ENCODE measurements at places on chromosomes 5 and 9.

DNA sequence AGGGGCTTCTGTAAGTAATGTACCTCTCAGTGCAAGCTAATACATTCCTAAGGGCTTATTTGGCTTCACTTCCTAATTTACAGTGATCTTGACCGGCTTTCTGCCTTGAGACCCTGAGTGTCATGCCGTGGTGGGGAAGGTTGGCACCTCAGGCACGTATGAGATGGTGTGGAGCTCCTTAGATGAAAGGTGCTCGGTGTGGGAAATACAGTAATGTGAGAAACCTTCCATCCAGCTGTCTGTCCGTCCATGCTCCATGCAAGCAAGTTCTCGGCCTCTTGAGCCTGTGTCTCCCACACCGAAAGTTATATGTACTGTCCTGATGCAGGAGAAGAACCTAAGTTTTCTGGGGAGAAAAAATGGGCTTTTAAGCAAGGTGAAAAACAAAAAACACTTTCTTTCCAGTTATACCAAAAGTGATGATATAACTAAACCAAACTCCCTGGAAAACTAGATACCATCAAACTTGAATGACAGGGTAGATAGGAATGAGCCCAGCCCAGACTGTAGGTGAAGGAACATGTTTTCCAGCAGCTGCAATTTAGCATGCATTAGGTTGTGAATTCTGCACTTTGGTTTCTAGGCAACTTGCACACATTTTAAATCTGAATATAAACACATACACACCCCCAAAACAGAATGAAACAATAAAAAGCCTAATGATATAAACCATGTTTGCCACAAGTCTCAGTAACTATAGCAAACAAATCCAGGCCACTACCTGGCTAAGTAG, 279.6 kb downstream of the FANCC start:
- no peak for DNase-seq

DNA sequence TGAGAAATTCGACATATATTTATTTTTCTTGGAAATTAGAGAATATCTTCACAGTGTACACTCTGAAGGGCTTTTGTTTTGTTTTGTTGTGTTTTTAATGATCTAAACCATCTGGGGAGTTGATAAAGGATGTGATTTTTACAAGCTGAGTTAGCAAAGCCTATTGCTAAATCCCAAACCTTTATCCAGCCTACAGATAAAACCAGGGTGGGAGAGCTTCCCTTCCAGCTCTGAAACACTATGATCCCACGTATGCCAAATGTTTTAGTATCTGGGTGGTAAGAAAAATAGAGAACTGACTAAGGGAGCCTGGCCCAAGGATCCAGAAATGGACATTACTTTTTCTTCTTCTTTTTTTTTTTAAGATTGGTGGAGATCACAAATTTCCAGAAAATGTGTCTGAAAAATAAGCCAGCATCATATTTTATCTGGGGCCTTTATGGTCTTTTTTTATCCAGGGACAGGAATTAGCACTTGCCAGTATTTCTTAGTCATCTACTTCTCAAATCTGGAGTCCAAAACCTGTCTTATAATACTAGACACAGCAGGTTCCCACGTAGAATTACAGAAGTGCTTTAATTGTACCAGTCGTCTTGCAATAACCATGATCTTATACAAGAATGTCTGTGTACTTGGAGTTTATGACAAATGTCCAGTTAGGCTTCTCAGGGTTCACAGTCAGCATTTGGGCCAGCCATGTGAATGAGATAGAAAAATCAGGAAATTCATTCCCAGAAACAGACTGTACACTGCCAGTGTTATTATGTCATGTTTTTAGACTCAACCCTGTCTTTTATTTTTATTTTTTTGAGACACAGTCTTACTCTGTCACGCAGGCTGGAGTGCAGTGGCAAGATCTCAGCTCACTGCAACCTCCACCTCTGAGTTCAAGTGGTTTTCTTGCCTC, 290.8 kb upstream of the MPDZ start:
- peak; percentile 99 for DNase-seq

- peak; percentile 78 for DNase-seq
Observed at GRCh38 chr5:36739751-36740221, 133.4 kb downstream of the SLC1A3 start.

DNA sequence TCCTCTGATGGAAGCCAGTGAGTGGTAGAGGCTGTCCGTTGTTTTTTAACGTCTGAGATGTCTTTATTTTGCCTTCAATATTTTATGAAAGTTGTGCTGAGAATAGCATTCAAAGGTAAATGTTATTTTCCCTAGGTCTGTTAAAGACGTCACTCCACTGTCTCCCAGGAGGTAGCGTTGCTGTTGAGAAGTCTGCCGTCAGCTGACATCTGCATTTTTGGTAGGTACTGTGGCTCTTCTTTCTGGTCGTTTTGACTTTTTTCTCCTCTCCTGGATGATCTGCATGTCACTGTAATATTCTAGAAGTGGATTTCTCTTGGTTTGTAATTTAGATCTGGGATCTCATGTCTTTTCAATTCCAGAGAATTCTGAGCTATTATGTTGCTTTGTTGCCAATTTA, 26.4 kb downstream of the SURF6 start:
- DNase-seq = no peak

DNA sequence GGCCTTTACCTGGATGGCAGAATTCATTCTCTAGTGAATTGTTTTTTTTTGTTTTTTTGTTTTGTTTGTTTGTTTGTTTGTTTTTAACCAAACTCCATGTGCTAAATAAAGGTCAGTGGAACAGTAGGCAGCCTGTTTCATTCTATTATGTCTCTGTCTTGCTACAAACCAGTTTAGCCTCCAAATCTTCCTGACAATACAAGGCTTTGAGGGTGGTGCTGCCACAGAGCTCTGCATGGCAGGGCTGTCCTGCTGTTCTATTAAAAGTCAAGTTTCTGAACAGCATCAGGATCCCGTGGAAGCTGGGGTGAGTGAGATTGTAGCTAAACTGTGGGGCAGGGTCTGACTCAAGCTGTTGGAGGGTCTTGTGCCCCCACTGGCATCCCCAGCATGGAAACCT, 144.1 kb upstream of the MAST4 start:
- DNase-seq = no peak

GRCh38 chr5:151100681-151101080, 19.8 kb upstream of the TNIP1 start:
- no peak for DNase-seq

DNA sequence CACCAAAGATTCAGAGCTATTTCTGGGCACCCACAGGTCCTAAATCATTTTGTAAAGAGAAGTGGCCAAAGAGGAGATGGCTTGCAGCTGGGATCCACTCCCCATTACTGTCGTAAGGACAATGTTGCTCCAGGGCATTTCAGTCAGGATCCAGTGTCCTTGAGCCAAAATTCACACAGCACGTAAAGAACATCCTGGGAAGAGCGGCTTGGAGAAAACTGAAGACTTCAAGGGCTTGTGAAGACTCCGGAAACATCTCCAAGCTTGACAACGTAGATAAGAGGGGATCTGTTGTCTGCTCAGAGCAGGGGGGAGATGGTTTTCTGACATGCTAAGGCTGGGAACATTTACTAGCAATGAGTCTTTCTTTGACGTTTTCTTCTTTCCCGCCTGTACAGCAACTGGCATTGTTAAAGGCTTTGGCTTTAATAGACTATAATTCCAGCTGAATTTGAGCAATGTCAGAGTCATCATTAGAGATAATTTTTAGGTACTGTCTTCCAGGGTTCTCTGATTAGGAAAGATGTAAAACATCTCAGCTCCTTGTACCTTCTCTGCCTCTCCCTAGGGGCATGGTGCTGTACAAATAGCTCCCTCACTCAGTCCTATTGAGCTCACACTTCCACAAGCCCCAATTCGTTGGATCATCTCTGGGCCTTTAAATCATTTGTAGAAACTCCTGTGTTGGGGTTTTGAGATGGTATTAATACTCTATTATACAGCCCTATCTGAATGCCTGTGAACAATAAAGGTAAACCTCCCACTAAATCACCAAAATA, 39.7 kb downstream of the EGFLAM start:
- DNase-seq = no peak

DNA sequence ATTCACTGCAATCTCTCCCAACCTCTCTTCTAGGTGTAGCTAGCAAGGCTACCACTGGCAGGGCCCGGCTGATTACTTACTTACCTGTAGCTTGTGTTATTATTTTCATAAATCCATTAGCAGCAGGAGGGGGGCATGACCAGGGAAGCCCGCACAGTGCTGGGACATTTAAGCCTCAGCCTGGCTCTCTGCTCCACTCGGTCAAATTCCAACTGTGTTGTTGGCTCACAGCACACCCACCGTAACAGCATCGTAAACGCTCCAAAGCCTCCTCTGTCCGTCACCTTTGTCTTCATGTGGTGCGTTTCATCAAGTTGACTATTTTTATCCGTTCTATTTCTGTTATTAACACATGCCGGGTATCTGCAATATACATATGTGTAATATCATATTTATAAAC, 264.7 kb downstream of the NSG2 start:
- no peak for DNase-seq

DNA sequence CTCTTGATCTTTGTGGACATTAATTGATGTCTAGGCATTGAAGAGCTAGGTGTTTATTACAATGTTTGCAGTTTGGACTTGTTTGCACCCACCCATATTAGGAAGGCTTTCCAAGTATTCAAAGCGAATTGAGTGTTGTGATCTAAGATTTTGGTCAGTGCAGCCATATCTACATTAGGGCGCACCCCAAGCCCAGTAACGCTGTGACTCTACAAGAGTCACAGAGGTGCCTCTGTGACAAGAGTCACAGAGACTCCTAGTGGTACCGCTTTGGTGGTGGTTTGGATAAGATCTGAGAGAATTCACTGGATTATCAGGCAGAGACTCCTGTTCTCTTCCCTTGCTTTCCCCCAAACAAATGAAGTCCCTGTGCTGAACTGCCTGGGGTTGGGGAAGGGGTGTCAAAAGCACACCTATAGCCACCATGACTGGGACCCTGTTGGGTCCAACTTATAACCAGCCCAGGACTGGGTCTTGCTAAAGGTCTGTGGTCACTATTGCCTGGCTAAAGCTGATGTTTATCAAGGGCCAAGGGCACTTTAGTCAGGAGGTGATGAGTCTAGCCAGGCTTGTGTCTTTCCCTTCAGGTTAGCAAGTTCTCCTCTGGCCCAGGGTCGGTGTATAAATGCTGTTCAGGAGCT, 114.1 kb upstream of the RIOK2 start:
- DNase-seq = peak; percentile 1

GRCh38 chr5:113162208-113162607, 185.6 kb downstream of the DCP2 start:
- DNase-seq = no peak

DNA sequence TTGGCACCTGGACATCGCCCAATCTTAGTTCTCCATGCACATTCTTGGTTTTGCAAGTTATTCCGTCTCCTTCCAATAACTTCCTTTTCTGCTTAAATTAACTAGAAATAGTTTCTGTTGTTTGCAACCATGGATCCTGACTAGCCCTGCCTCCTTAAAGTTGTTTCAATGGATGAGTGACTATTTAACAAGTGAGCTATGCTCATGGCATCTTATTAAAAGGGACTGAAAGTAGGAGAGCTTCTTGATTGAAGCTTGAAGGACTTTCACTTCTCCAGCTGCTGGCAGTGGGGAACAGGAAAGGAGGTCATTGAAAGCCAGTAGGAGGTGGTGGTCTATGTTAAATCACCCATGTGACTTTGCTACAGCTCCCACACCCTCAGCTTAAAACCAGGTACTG, 466.8 kb downstream of the ARHGEF28 start:
- no peak for DNase-seq

- peak; percentile 3 for DNase-seq
Observed at GRCh38 chr5:127650022-127650421, 1.1 kb downstream of the CTXN3 start.

DNA sequence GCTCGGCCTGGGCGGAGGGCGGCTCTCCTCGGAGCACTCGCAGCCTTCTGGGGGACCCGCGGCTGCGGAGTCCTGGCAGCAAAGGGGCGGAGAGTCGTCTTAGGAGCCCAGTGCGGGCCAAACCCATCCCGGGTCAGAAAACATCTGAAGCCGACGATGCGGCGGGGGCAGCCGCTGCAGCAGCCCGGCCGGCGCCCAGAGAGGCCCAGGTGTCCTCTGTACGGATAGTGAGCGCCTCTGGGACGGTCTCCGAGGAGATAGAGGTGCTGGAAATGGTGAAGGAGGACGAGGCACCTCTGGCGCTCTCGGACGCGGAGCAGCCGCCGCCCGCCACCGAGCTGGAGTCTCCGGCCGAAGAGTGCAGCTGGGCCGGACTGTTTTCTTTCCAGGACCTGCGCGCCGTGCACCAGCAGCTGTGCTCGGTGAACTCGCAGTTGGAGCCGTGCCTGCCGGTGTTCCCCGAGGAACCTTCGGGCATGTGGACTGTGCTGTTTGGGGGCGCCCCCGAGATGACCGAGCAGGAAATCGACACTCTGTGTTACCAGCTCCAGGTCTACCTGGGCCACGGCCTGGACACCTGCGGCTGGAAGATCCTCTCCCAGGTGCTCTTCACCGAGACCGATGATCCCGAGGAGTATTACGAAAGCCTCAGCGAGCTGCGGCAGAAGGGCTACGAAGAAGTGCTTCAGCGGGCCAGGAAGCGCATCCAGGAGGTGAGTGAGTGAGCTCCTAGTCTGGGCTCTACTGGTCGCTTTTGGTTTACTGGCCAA, 1.2 kb downstream of the JMY start:
- DNase-seq = peak; percentile 47

- DNase-seq = no peak
Observed at GRCh38 chr5:162593881-162594280, 526.3 kb downstream of the GABRG2 start.

DNA sequence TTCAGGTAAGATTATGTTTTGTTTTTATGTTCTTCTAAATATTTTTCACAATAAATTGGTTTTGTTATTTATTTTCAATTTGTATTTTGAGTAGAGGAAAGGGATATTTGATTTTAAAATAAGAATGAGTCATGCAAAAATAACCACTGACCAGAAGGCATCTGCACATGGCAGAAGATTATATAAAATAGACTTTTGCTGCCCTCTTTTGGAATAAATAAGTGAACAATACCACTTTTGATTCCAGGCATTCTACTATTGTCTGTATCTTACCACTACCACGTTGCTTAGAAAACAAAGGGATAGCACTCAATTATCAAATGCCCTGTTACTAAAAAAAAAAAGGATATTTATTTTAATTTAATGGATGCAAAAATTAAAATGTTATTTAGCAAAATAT, 227.3 kb upstream of the ITGA1 start:
- peak; percentile 1 for DNase-seq

GRCh38 chr9:108182950-108183381, 672.8 kb downstream of the ACTL7B start:
- DNase-seq = peak; percentile 79

- no peak for DNase-seq
Observed at GRCh38 chr9:110949081-110949480, 89.2 kb downstream of the LPAR1 start.

GRCh38 chr9:114895521-114895991, 34.8 kb downstream of the TNFSF8 start:
- DNase-seq = peak; percentile 79

DNA sequence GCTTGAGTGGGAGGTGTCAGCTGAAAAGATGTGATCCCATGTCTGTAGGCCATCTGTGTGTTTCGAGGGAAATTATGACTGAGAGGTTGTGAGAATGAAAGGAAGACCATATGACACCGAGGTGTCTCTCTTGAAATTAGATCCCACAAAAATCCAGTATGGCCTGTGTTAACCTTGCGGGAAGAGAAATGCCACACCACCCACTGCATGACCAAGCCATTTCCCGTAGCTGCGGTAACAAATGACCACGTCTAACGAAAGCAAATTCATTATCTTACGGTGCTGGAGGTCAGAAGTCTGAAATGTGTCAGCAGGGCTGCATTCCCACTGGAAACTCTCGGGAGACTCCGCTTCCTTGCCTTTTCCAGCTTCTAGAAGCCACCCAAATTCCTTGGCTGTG, 11.6 kb downstream of the C9orf57 start:
- no peak for DNase-seq

All from fibroblast of the aortic adventitia (primary cell).